ENCODE measurements at places on chromosomes 4 and X. TPM values are rescaled to one million over a fixed set of nuclear protein-coding genes. Genes with fewer than 3 reads are reported as not detected.

Gene PCYT1B
- 26.3 TPM for total RNA-seq

Gene NSG1
- total RNA-seq = 220 TPM

Gene RAB9B
- total RNA-seq = 42.9 TPM

Gene CACNA1F
- not detected for total RNA-seq

Gene CXorf65
- total RNA-seq = not detected

Gene USP26
- total RNA-seq = under 0.01 TPM

Gene PIR
- total RNA-seq = 2.8 TPM

Gene LETM1
- 91.4 TPM for total RNA-seq

Gene CTAG2
- total RNA-seq = not detected

Gene MTNR1A
- total RNA-seq = 0.63 TPM

Gene CXCL11
- not detected for total RNA-seq

Gene NPY2R
- total RNA-seq = 1.3 TPM

Gene GLRA2
- total RNA-seq = 86.1 TPM

Gene TMEM271
- total RNA-seq = 13.5 TPM

Gene MTMR8
- 6.9 TPM for total RNA-seq

Gene RNF128
- 1.3 TPM for total RNA-seq

Gene RGN
- total RNA-seq = 6.9 TPM
